AML-193 (cell line): ENCODE measurements at places on chromosomes 6 and 20.

- DNase-seq = no peak
These were observed 121.2 kb downstream of the RFPL4B start for GRCh38 chr6:112468359-112468758.

GRCh38 chr6:7787137-7787608 is 61.3 kb downstream of the BMP6 start:
- no peak for DNase-seq

DNA sequence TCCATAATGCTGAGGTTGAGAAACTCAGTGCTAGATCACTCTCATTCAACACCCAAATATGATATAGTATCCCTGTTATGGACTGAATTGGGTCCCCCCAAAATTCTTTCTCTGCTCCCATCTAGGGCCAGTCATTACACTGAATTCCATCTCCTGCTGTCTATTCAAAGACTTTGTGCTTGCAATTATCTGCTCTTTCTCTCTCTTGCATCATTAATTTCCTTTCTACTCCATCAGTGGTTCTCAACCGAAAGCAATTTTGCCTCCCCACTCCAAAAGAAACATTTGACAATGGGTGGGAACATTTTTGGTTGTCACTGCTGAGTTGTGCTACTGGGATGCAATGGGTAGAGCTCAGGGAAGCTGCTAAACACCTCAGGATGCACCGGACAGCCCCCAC is 271.5 kb upstream of the CDYL start:
- DNase-seq = no peak

DNA sequence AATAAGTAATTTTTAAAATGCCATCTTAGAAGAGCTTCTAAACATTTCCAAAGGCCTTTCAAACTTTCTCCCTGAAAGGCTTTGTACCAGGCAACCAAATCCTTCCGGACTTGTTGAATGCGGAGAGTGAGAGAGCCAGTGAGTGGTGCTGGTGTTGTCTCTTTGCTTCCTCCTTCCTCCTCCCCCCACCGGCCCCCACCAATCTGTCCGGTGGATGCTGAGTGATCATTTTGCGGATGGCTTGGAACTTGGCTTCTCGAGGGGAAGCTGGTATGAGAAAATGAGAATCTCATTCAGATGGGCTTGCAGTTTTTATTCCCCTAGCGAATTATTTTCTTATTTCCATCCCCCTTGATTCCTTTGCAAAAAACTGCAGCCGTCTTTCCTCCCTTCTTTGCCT is 97.3 kb downstream of the ANKRD60 start:
- no peak for DNase-seq
